GOT3 (cell line): ENCODE measurements at places on chromosomes 2 and 18.

DNA sequence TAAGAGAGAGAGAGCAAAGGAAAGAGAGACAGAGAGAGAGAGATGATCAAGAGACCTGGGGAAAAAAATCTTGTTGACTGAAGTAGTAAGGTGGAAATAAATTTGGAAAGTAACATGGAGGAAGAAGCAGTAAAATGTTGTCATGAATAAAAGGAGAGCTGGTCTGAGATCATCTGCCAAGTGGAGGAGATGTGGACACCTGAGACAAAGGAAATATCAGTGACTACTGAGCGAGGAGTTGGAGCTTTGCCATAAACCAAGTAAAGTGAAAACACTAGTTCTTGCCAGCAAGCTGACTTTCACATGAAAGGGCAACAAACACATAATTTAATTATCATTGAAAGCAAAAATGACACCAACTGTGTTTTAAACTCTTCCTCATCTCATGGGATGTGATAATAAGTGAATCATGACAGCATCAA lies 49.0 kb upstream of the DSG1 start:
- no peak for DNase-seq

- no peak for DNase-seq
Observed at GRCh38 chr2:239459606-239460005, 58.8 kb upstream of the HDAC4 start.

- DNase-seq = peak; percentile 7
Observed at GRCh38 chr2:64404002-64404731, 49.8 kb upstream of the LGALSL start.

GRCh38 chr18:26085056-26085455 lies 5.4 kb downstream of the SS18 start:
- DNase-seq = no peak

- peak; percentile 1 for DNase-seq
Observed at GRCh38 chr18:68840554-68841263, 42.8 kb downstream of the CCDC102B start.

DNA sequence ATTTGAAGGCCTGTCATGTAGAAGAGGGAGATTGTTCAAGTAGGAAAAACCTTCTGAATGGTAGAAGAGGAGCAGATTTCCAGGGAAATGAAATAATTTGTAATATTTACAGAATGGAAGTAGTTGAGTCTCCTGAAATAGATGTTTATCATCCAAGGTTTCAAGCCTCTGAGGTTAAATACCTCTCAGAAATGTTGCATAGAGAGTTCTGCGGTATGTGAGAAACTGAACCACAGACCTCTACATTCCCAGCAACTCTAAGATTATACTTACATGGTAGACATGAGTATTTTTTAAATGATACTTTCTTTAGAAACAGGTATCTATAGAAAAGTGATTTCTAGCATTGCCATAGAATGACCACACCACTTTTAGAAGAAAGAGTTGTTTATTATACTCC lies 379.8 kb upstream of the FANCL start:
- DNase-seq = no peak

GRCh38 chr2:217851191-217852020 lies 151.4 kb downstream of the TNS1 start:
- DNase-seq = no peak

DNA sequence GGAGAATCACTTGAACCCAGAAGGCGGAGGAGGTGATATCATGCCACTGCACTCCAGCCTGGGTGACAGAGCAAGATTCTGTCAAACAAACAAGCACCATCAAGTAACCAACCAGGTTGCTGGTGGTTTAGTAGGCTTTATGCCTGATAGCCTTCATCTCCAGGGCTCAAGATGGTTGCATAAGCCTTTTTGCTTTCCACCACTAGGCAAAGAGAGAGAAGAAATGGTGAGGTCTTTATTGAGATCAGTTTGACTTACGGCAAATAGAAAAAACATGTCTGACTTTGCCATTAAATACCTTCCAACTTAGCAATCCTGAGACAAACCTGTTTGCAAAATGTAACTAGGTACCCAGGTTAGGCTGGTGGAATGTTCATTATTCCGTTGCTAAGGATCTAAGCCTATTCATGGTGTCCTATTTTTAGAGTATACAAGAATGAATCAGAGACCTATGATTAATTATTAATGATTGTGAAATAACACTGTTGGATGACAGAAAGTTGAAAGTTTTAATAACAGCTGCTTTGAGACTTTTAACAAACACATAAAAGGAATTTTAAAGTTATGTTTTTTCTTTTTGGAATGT lies 53.5 kb upstream of the SLC38A11 start:
- DNase-seq = no peak

DNA sequence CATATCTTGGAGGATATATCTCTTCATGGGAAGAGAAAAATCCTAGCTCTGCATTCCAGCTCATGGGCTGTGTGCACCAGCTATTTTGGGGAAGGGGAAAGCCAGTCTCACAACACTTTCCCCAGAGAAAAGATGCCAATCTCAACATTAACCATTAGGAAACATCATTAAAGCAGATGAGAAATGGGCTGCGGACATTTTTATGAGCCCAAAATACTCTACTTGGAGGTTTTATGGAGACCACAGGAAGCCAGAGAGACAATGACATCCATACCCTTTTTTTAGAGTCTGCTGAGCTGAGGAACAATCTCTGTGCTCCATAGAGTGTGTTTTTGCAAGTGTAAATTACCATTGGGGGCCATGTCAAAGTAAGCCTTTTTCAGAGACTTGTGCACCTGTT lies 213.7 kb downstream of the TRIB2 start:
- no peak for DNase-seq
